CD4-positive, alpha-beta T cell treated with Interleukin-17A for 1 hour (primary cell): ENCODE measurements at places on chromosomes 12 and 14.

DNA sequence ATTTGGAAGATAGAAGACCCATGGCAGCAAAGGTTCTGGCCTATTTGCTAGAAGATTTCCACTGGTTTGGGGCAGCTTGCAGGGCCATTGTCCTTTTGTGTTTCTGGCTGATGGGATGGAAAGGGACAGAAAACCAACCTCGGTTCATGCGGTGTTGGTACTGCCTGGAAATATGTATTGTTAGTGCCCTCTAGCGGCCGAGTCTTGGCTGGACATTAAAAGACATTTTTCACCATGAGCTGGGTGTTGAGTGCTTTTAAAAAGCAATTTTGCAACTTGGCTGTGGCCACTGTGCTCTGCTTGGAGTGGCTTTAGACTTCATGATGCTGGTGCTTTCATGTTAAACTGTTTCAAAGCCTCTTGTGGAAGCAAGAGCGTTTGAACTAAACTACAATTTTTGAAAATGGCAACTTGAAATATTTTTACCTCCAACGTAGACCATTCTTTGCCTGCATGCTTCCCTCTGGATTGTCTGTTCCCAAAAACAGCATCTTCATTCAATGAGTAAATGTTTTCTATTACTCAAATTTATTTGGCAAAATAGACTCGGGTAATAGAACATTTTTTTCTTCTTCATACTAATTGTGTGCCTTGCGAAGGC, 102.7 kb upstream of the TBX5 start:
- peak; percentile 63 for DNase-seq

- no peak for DNase-seq
Observed at GRCh38 chr12:124868252-124869058, 4.8 kb upstream of the SCARB1 start.

DNA sequence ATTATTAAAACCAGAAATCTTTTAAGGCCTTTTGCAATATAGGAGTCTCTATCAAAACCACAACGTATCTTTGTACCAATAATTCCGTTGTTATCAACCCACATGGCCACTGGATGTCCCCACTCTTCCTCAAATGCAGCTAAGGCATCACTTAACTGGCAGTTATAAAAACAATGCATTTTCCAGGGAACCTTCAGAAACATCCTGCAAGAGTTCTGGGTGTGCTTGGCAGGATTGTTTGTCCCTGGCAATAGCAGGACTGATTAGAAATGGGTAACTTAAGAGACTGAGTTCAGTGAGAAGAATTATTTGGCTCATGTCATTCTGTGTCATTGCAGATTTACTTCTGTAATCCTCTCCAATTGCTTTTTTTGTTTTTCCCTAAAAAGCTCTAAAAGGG, 112.0 kb downstream of the SLC15A5 start:
- no peak for DNase-seq

- DNase-seq, result no peak
Observed at GRCh38 chr14:94581127-94581999, at the start of gene SERPINA5. Gene SERPINA5 (plus strand): TSS chr14:94581426. CDS start chr14:94587363, 5,937 bp downstream.

DNA sequence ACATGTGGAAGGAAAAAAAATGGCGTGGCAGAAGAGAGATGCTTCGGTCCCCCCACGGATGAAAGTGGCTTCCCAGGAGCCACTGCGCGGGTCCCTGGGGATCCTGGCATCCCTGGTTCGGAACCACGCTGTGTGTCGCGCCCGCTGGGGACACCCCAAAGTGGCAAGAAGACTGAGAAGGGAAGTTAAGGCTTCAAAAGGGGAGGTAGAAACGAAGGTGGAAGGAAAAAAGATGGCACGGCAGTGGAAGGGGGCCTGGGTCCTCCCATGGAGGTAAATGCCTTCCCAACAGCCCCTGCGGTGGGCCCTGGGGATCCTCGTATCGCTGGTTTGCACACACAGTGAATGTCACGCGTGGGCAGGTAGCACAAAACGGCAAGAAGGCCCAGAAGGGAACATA, 281.7 kb downstream of the ALG10 start:
- no peak for DNase-seq

DNA sequence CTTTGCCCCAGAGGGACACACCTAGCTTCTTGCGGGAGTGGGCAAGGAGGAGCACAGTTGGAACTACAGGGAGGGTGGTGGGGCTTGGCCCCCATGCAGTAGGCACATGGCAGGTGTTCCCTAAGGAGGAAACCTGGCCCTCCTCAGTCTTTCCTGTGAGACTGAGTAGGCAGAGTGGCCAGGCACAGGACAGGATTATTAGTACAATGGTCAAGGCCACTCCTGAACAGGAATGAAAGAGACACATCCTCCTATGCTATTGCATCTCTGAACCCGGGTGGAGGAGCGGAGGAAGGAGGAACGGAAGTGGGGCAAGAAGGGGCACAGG, 846 bp downstream of the MYO1A start:
- no peak for DNase-seq

DNA sequence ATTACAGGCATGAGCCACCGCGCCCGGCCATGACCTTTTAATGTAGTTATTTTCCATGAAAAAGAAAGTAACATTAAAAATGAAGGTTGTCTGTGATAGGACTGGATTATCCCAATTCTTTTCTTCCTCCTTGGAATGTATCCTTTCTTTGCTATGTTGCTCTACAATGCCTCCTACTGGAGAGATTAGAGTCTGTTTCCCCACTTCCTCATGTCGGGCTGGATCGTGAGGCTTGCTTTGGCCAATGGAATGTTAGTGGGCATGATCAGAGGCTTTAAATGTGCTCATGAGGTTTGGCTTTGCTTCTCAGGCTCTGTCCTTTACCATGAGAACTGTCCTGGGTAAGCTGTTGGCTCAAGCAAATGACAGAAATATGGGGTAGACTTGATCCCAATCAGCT, 34.7 kb upstream of the SOCS2 start:
- no peak for DNase-seq

GRCh38 chr12:92502417-92503028, 200.3 kb upstream of the PLEKHG7 start:
- no peak for DNase-seq

DNA sequence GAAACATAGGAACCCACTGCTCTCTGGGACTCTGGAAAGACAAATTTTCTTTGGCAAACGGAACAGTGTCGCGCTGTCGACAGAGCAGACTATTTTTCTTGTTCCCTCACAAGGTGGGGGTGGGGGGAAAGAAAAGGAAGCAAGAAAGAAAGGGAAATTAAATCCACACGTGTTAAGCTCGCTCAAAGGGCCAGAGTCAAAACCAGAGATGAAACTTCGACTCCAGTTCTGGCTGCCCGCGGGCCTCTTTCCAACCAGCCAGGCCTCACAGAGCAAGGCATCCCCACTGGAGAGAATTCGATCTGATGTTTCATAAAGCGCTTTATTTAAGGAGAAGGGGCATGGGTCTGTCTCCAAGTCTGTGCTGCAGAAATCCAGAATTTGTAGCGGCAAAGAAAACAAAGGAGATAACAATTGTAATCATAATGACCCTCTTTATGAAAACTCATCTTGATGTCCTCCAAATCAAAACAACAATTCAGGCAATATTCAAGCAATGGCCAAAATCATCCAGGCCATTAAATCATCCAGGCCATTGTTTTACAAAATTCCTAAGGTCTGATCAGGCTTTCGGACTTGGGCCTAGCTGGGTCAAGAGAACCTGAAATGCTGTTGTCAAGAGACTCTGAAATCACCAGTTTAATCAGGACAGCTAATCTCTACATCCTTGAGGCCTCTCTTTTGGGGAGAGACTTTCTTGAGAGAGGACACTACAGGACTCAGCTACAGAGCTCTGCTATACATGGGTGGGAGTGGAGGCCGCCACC, 5.3 kb upstream of the TBX5 start:
- DNase-seq, result no peak

GRCh38 chr14:39370415-39370814, 61.8 kb downstream of the FBXO33 start:
- no peak for DNase-seq

GRCh38 chr12:953776-954175, 4.3 kb upstream of the RAD52 start:
- DNase-seq, result no peak

GRCh38 chr12:72729451-72730010, 457.4 kb downstream of the TRHDE start:
- no peak for DNase-seq

GRCh38 chr12:49934505-49934904, 16.0 kb upstream of the AQP2 start:
- no peak for DNase-seq
